ENCODE measurements at places on chromosomes 5 and 9. TPM values are rescaled to one million over a fixed set of nuclear protein-coding genes. Genes with fewer than 3 reads are reported as not detected.

The PRSS3 gene
- total RNA-seq, result 89.9 TPM

The LRRTM2 gene
- total RNA-seq, result not detected

The SPATA31D3 gene
- total RNA-seq, result not detected

The NUP155 gene
- 41.5 TPM for total RNA-seq

The MELK gene
- total RNA-seq, result 82.7 TPM

The PAX5 gene
- total RNA-seq, result under 0.01 TPM

DNA sequence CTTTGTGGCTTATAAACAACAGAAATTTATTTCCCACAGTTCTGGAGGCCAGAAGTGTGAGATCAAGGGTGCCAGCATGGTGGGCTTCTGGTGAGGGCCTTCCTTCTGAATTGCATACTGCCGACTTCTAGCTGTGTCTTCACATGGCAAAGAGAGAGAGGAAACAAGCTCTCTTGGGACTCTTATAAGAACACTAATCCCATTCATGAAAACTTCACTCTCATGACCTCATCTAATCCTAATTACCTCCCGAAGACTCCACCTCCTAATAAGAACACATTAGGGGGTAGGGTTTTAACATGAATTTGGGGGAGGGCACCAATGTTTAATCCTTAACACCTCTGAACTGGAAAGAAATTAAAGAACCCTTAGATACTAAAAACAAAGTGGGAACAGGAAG, 75.9 kb upstream of the MINAR2 start:
- DNase-seq, result no peak

DNA sequence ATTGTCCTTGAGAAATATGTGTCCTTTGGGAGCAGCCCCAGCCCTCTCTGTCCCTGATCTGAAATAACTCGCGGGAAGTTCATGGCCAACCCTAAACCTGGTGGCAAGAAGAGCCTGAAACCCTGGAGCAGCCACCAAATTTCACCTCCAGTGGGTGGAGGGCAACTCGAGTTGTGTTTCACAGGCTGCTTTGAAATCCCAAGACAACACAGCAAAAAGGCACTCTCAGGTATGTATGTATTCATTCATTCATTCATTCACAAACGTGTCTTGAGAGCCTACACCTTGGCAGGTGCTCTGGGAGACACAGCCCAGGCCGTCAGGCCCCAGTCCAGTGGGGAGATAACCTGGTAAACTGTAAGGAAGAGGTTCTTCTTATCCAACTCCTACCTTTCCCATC, 35.7 kb upstream of the ALDH1B1 start:
- no peak for DNase-seq

DNA sequence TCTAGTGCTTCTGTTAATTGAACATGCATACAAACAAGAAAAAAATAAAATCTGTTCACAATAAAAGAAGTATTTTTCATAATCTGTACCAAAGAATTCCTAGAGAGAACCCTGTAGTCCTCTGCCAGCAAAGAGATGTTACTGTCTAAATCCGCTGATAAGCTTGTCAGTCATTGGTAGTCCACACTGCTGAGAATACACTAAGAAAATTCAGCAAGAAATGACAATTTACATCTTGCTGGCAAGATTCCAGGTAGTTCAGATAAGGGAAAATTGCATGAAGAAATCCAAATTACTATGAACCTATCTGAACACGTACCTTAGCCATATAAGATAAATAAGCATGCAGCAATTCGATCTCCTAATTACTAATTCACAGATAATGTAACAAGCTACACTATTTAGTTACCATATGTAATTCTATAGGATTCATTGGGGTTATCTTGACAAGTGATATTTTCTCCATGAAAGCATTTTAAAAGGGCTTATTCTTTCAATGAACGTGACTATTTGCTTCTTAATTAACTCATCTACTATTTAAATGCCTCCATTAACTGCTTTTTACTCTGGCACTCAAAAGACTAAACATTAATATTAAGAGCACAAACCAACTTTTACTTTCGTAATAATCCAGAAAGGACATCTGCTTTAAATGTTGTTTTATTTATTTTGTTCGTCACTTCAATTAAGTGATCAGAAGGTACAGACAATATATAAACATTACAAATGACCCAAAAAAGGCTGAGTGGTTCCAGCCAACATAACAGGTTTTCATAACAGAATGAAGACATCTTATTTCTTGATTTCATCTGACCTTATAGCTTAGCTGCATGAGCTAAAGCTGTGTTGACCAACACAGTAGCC, 9.7 kb downstream of the MPDZ start:
- no peak for DNase-seq

- no peak for DNase-seq
These were observed 29.2 kb downstream of the HSPA4 start for GRCh38 chr5:133081036-133081435.

GRCh38 chr5:37838152-37838932, 1.5 kb downstream of the GDNF start:
- DNase-seq, result peak; percentile 48

DNA sequence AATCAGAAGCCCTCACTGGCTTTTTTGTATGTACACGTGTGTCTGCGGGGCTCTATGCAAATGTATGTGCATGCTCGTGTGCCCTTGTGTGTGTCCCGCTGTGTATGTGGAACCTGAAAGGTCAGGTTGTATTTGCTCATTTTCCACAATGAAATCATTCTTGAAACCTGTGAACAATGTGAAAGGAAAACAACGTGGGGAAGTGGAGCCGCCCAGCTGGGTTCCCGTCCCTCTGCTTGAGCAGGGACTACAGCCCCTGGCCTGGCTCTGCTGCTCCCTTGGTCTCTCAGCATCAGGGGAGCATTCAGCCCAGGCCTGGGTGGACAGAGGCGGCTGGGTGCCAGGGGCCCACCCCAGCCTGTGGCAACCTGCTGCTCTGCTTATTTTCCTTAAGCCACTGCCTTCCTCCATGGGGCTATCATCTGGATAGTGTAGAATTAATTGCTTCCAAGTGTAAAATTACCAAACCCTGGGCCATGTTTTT, 3.0 kb downstream of the ECSCR start:
- DNase-seq, result no peak

- no peak for DNase-seq
These were observed 30.7 kb upstream of the TNPO1 start for GRCh38 chr5:72785801-72786200.

GRCh38 chr9:18745710-18746109, 271.8 kb downstream of the ADAMTSL1 start:
- DNase-seq, result no peak

DNA sequence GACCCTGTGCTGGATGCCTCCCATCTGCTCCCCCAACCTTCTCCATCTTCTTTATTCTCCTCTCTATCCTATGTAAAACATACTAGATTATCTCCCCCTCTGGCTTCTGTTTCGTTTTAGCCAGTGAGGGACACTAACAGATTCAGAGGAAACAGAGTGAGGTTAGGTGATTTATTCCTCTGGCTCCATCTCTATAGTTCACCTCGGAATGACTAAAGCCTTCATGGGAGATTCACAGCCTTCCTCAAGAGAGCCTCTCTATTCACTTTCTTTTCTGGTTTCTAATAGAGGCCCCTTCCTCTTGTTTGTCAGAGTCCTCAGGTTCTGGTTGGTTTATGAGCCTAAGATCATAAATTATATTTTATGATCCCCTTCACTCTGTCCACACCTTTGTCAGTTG, 633.1 kb upstream of the TYRP1 start:
- no peak for DNase-seq

- no peak for DNase-seq
These were observed 239.1 kb upstream of the NUDT12 start for GRCh38 chr5:103801681-103802080.

DNA sequence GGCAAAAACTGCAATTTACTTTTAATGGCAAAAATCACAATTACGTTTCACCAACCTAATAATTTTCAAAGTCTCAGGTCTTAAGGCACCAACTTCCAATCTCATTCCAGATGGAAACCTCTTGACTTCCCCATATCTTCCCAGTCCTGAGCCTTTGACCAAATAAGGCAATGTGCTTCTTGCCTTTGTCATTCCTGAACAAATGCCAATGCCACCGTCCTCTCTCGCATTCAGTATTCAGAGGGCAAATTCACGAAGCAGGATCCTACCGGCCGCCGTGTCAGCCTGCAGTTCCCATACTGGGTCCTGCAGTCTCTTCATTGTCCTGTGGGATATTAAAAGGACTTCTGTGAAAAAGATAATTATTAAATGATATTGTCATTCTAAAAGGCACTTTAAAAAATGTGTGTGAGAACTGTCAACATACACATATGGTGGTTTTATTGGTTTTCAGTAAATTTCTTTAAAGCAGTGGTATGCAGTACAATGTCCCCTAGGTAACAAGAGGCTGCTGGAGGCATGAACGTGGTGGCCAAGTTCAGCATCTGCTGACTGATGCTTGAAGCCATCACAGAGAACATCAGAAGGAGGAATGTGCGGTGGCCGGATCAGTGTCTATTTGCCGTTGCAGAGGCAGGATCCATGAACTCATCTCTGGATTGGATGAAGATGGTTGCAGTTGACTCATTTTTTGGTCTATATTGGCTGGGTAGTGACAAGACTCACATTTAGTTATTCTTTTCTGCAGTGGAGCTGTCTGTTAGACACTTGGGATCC, 101.4 kb upstream of the IRX4 start:
- no peak for DNase-seq

DNA sequence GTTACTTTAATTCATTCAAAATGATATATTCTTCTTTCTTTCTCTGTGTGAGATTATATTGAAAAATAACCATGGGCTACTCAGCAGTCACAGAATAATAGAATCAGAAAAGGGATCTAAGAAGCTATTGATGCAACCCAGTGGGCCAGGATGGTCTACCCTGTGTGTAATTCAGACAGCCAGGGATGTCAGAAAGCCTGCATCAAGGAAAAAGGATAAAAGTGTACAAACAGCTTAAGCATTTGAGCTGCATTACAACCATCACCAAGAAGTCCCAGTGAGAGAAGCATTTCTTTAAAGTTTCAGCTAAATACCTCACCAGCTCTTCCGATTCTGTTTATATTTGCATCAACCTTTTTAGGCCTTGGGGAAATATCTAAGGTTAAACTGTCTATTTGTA, 37.8 kb upstream of the PPP3R2 start:
- no peak for DNase-seq

DNA sequence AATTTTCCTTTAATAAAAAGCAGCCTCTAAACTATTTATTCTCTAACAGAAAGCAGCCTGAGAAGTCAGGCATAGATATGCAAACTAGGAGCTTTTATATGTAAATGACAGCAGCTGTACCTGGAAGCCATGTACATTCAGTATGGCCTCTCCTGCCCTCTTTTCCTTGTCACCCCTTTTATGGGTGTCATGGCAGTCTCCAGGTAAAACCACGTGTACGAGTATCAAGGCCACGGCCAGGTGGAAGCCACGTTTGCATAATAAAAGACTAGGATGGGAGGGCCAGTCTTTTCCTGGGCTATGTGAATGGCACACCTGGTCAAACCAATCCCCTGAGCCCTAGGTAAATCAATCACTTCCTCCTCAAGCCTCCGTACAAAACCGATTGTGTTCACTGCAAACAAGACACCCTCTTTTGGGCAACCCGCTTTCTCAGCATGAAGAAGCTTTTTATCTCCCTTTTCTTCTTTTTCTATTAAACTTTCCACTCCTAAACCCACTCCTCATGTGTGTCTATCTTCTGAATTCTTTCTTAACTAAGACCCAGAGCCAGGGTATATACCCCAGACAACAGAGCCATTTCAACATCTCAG, 419.5 kb upstream of the CTNND2 start:
- no peak for DNase-seq

Data from foreskin keratinocyte (primary cell).